ENCODE measurements at places on chromosomes 1 and 21. TPM values are rescaled to one million over a fixed set of nuclear protein-coding genes. Genes with fewer than 3 reads are reported as not detected.

DNA sequence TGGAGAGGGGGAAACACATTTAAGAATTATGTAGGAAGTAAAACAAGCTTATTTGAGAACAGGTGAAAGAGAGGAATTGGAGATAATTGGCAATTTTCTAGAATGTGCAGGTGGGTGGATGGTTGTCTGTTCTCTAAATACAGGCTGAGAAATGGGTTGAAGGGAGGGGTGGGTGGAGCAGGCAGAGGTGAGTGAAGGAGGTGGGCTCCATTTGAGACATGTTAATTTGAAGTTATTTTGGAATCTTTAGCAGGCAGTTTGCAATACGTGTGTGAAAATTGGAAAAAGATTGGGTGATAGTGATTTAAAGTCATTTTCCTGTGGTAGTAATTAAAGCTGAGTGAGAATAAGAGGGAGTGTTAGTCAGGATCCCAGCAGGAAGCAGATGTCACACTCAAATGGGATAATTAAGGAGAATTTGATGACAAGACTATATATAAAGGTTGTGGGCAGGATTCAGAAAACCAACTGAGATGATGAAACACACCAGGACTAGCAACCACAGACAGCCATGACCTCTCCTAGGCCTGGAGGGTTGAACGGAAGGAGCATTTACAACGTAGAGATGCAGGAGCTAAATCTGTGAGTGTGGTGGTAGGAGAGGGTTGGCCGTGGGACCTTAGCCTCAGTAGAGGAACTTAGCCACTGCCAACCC lies 40.6 kb downstream of the CHRM3 start:
- H3K4me1 ChIP-seq, result no peaks in the 10 kb centered on the region
- no peaks in the 10 kb centered on the region for H3K27me3 ChIP-seq
- H3K36me3 ChIP-seq, result no peaks in the 10 kb centered on the region
- no peak overlapping the region for H3K4me3 ChIP-seq

DNA sequence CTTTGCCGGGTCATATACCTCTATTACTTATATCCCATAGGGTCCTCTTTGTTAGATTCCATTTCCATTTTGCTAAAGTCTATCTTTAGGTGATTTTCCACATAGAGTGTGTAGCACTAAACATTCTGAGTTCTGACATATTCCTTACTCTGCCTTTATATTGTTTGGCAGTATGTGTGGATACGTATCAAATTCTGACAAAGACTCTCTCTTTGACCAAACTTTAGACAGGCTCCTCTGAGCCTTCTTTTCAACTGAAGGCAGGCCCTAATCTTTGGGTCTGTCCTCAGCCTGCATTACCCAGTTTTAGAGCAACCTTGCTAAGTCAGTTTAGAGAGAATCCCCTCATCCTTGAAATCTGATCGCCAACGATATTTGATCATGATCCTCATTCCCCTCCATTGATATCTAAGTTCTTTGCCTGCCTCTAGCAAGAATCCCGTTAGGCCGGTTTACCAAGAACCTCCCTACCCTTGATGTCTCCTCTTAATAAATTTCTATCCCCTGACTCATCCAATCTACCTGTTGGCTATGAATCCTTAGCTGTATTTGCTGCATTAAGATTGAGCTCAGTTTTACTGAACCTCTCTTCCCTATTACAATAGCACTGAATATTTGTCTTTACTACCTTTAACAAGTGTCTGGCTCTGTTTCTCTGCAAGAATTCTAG lies 10.4 kb upstream of the PPT1 start:
- H3K4me1 ChIP-seq, result no peaks in the 10 kb centered on the region
- H3K27ac ChIP-seq, result no peak overlapping the region
- no peak overlapping the region for H3K4me3 ChIP-seq

DNA sequence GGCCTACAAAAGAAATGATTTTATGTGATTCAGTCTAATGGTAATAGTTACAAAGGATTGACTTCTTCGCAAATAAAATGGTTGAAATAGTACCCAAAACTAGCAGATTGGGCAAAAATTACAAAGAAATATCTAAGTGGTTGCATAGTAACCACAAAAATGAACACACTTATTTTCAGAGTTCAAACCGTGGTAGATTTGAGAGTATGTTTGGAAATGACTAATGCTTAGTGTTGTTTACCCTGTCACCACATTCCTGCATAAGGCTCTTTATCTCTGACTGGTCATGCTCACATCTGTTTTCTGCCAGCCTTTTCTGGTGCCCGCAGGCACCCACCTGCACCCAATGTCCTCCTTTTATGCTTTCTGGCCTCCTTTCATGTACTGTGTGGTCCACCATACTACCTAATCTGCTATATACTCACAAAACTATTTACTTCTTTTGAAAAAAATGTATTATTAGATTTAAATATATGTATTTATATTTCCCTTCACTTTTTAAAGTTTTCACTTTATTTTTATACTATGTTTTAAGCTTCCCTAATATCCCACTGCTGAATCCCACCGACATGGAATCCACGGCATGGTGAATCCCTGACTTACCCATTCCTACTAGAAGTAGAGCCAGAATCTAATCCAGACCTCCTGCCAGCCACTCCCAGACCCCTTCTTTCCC lies 30.3 kb downstream of the PTPRC start:
- H3K4me3 ChIP-seq, result peak overlapping the region; percentile 43
- DNase-seq, result peak; percentile 57
- H3K27ac ChIP-seq, result peak overlapping the region; percentile 93
- peaks cover 81% of the 10 kb centered on the region for H3K36me3 ChIP-seq
- H3K27me3 ChIP-seq, result no peaks in the 10 kb centered on the region

- H3K4me3 ChIP-seq, result no peak overlapping the region
- DNase-seq, result no peak
- H3K4me1 ChIP-seq, result no peaks in the 10 kb centered on the region
- H3K27me3 ChIP-seq, result peaks cover 2% of the 10 kb centered on the region
- no peaks in the 10 kb centered on the region for H3K36me3 ChIP-seq
- no peak overlapping the region for H3K27ac ChIP-seq
Observed at GRCh38 chr1:94863297-94863911, 43.2 kb downstream of the SLC44A3 start.

GRCh38 chr21:39518847-39519210 lies 67.1 kb downstream of the SH3BGR start:
- H3K4me3 ChIP-seq, result no peak overlapping the region
- DNase-seq, result no peak
- H3K27ac ChIP-seq, result no peak overlapping the region
- no peaks in the 10 kb centered on the region for H3K27me3 ChIP-seq
- H3K36me3 ChIP-seq, result no peaks in the 10 kb centered on the region

GRCh38 chr1:221868593-221869303 lies 126.9 kb upstream of the DUSP10 start:
- H3K36me3 ChIP-seq, result no peaks in the 10 kb centered on the region
- peaks cover under 1% of the 10 kb centered on the region for H3K4me1 ChIP-seq
- no peak overlapping the region for H3K27ac ChIP-seq
- H3K4me3 ChIP-seq, result no peak overlapping the region
- no peaks in the 10 kb centered on the region for H3K27me3 ChIP-seq
- DNase-seq, result no peak

Gene OR6K2
- total RNA-seq, result not detected

DNA sequence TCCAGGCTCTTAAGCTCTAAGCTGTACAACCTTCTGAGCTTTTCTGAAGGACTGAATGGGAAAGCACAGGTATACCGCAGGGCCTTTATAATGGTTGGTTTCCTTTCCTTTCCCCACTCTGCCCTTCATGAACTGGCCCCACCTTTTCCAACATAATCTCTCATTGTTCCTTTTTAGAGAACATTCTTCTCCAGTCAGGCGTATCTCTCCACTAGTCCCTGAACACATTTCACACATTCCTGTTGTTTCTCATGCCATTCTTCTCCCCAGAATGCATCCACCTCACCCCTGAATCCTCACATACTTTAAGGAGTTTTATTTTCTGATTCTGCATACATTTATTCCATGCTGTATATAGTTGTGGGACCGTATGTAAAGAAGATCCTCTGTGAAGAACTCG lies 41.3 kb downstream of the PGM1 start:
- no peak for DNase-seq
- H3K36me3 ChIP-seq, result peaks cover 25% of the 10 kb centered on the region
- H3K4me3 ChIP-seq, result no peak overlapping the region
- no peak overlapping the region for H3K27ac ChIP-seq
- peaks cover 16% of the 10 kb centered on the region for H3K4me1 ChIP-seq

Gene SLAMF6
- total RNA-seq, result 25.1 TPM

DNA sequence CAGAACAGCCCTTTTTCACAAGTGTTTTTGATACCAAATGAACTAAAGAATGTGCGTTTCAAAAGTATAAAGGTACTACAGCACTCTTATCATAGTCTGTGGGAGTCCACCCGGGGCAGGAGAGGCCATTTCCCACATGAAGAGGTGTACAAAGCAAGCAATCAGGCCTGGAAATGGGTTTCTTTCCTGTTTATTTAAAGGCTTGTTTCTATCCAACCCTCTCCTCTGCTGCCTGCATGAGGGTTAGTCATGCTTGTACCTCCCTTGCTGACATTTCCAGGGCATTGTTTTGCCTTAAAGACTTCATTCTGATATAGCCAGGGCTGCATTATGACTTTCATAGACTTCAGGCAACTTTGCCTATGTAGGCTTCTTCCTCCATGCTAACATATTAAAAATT lies 11.6 kb downstream of the SELP start:
- H3K4me3 ChIP-seq, result no peak overlapping the region
- H3K27ac ChIP-seq, result no peak overlapping the region
- DNase-seq, result no peak
- H3K27me3 ChIP-seq, result no peaks in the 10 kb centered on the region
- H3K4me1 ChIP-seq, result peaks cover 13% of the 10 kb centered on the region

- H3K27ac ChIP-seq, result no peak overlapping the region
- H3K4me3 ChIP-seq, result no peak overlapping the region
Observed at GRCh38 chr1:205547936-205548827, 43.7 kb downstream of the CDK18 start.

Gene ETV3L
- not detected for total RNA-seq

- peaks cover 5% of the 10 kb centered on the region for H3K36me3 ChIP-seq
- H3K27me3 ChIP-seq, result no peaks in the 10 kb centered on the region
- peak; percentile 8 for DNase-seq
- peaks cover 27% of the 10 kb centered on the region for H3K4me1 ChIP-seq
- H3K27ac ChIP-seq, result no peak overlapping the region
Observed at GRCh38 chr1:65459397-65459768, 38.9 kb downstream of the LEPR start.

- H3K36me3 ChIP-seq, result no peaks in the 10 kb centered on the region
- no peaks in the 10 kb centered on the region for H3K27me3 ChIP-seq
- no peak overlapping the region for H3K4me3 ChIP-seq
Observed at GRCh38 chr21:22363504-22363903, 1365.3 kb downstream of the NCAM2 start.

Gene LEMD1
- 0.64 TPM for total RNA-seq

Gene PLA2G2F
- not detected for total RNA-seq

GRCh38 chr1:167922611-167923074 lies 8.7 kb upstream of the ADCY10 start:
- H3K36me3 ChIP-seq, result peaks cover 5% of the 10 kb centered on the region
- H3K4me1 ChIP-seq, result no peaks in the 10 kb centered on the region
- H3K27ac ChIP-seq, result no peak overlapping the region
- H3K27me3 ChIP-seq, result no peaks in the 10 kb centered on the region
- no peak for DNase-seq
- H3K4me3 ChIP-seq, result no peak overlapping the region

Gene LAMC2
- 0.05 TPM for total RNA-seq

- H3K4me3 ChIP-seq, result no peak overlapping the region
- no peaks in the 10 kb centered on the region for H3K4me1 ChIP-seq
- no peak overlapping the region for H3K27ac ChIP-seq
Observed at GRCh38 chr1:232037774-232038388, 411.3 kb downstream of the DISC1 start.

DNA sequence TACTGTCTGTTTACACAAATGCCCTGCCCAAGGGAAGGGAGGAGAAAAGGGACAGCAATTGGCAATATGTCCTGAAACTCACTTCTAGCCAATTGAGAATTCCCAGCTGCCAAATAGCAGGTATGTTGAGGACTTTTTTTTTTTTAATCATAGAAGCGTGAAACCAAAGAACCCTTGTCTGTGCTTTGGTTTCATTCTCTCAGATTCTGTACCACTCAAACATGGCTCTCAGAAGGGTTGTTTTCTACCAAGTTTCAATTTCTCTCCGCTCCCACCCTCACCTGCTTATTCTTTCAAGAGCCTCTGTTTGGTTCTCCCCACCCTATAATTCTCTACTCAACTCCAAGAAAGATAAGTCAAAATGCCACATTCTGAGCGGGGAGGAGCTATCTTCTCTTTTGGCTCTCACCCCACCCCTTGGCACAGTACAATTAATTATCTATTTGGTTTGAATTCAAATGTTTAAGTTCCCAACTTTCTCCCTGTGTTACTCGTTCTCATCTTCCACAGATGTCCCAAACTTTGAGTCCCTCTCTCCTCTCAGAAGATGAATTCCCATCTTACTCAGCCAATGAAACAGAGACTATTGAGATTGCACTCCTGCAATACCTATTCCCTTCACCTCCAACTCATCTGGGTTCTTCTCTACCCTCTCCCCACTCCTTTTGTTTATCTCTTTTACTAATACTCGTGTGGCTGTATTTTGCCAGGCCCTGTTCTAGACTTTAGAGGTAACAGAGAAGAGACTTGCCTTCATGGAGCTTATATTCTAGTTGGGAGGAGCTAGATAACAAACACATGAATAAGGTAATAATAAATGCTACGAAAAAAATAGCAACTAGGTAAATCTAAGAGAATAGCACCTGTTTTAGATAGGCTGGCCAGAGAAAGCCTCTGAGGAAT lies 3.9 kb upstream of the TP53BP2 start:
- no peaks in the 10 kb centered on the region for H3K36me3 ChIP-seq
- no peaks in the 10 kb centered on the region for H3K27me3 ChIP-seq
- no peak overlapping the region for H3K4me3 ChIP-seq
- no peak overlapping the region for H3K27ac ChIP-seq

DNA sequence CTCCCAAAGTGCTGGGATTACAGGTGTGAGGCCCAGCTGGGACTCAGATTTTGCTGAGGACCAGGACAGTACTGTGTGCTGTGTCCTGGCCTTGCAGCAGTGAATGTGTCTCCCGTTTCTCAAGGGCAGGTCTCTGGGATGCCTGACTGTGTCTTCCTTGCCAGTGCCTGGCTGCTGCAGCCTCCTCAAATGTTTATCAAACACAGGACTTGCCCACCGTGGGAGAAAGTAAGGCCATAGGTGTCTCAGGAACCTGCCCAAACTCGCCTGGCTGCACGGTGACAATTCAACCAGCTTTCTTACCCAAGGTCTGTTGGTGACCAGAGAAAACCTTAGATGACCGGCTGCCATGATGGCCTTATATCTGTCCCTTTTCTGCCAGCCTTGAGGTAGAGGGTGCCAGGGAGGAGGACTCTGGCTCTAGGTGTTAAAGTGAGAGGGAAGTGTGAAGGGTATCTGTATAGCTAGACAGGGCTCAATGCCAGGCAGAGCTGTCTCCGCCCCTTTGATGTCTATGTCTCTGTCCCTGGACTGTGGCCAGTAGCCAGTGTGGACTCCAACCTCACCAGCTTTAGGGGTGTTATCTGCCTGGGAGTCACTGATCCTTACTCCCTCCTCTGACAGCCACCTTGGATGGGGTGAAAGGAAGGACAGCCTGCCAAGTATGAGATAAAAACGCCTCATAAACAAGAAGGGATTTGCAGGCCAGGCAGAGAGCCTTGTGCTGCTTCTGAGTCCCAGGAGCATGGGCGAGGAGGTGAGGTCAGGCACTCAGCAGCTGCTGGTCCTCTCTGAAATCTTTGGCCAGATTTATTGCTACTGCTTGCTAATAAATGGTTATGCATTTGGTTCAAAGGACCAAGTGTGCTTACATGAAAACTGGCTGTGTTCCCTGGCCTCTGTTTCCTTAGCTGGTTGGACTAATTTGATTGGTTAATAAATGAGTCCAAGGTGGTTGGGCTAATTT lies 22.3 kb downstream of the IL6R start:
- H3K4me1 ChIP-seq, result peaks cover 21% of the 10 kb centered on the region
- H3K27me3 ChIP-seq, result no peaks in the 10 kb centered on the region
- H3K4me3 ChIP-seq, result no peak overlapping the region
